Activated T-helper 1 cell treated with anti-CD3 and anti-CD28 coated beads, Interleukin-12 subunit alpha, Interleukin-12 subunit beta, Interleukin-2, Interleukin-4 antibody, amounts not matched to agents 30 ng/mL and 10 ng/mL and 1 ng/mL, durations not matched to agents 14 hours and 24 hours and 36 hours (primary cell): ENCODE measurements at places on chromosomes 2 and 18.
A peak's percentile ranks its signal among the peaks of the same experiment; 100 is the strongest.

GRCh38 chr2:42547014-42547413, 21.4 kb upstream of the MTA3 start:
- no peak overlapping the region for H3K27ac ChIP-seq
- no peak overlapping the region for H3K4me3 ChIP-seq
- H3K27me3 ChIP-seq = peaks cover 2% of the 10 kb centered on the region

DNA sequence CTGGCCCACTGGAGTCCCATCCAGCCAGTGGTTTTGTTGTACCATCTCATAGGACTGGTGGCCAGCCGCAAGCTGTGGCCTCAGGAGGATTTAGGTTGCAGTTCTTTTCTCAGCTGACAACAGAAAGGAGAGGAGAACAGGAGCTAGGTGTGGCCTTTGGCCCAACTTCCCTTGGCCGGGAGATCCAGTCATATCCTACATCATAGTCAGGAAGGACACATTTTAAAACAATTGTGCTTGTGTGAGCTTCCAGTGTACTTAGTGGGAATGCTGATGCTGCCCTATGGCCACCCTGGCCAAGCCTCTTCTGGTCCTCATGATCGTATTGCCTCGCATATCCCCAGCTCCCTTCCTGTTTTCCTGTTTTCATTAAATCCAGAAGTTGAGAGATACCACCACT, 98.1 kb downstream of the WDSUB1 start:
- H3K27me3 ChIP-seq = peaks cover 5% of the 10 kb centered on the region
- DNase-seq = no peak
- H3K36me3 ChIP-seq = no peaks in the 10 kb centered on the region
- H3K27ac ChIP-seq = no peak overlapping the region
- H3K4me3 ChIP-seq = no peak overlapping the region
- no peaks in the 10 kb centered on the region for H3K4me1 ChIP-seq

- H3K27me3 ChIP-seq = peaks cover 4% of the 10 kb centered on the region
- no peak for DNase-seq
- H3K4me1 ChIP-seq = peaks cover 38% of the 10 kb centered on the region
- peaks cover 12% of the 10 kb centered on the region for H3K36me3 ChIP-seq
- H3K4me3 ChIP-seq = no peak overlapping the region
- no peak overlapping the region for H3K27ac ChIP-seq
These were observed 236.0 kb downstream of the LDLRAD4 start for GRCh38 chr18:13454363-13455150.

DNA sequence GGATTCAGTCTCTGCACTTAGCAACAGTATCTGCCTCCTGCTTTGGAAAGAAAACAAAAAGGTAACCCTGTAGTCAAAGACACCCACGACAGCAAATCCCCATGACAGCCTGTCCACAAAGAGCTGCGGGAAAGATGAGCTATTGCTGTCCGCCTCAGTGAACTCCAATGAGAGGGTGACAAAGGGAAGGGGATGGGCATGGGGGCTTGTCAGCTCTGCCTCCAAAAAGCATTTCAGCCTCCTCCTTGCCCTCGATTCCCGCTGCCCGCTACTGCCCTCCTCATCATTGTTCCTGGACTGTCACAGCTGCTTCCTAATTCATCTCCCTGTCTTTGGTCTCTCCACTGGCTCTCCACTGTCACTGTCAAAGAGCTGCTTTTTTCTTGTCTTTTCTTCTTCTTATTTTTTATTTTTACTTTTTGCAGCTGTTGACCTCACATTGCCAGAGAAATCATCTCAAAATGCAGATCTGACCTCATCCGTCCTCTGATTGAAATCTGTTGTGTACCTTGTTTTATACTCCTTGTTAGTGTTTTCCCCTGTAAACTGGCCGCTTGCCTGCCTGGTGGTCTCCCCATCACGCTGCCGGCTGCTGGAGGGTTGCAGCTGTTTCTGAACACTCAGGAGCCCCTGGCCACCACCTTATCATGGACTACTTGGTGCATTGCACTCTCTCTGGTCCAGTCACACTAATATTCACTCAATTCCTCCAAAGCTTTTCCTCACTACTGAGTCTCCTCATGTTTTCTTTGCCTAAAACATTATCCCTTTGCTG, 7.9 kb upstream of the E2F6 start:
- no peaks in the 10 kb centered on the region for H3K36me3 ChIP-seq
- no peak overlapping the region for H3K4me3 ChIP-seq
- no peak for DNase-seq
- peaks cover 6% of the 10 kb centered on the region for H3K27me3 ChIP-seq
- no peak overlapping the region for H3K27ac ChIP-seq
- no peaks in the 10 kb centered on the region for H3K4me1 ChIP-seq

GRCh38 chr18:44424645-44425035, 256.0 kb upstream of the SETBP1 start:
- no peaks in the 10 kb centered on the region for H3K4me1 ChIP-seq
- H3K4me3 ChIP-seq = no peak overlapping the region
- no peak for DNase-seq
- no peaks in the 10 kb centered on the region for H3K36me3 ChIP-seq
- no peak overlapping the region for H3K27ac ChIP-seq

- no peak overlapping the region for H3K27ac ChIP-seq
- H3K4me3 ChIP-seq = no peak overlapping the region
- no peak for DNase-seq
- no peaks in the 10 kb centered on the region for H3K4me1 ChIP-seq
- H3K36me3 ChIP-seq = no peaks in the 10 kb centered on the region
These were observed 161.8 kb downstream of the PRKCE start for GRCh38 chr2:45813003-45813941.

DNA sequence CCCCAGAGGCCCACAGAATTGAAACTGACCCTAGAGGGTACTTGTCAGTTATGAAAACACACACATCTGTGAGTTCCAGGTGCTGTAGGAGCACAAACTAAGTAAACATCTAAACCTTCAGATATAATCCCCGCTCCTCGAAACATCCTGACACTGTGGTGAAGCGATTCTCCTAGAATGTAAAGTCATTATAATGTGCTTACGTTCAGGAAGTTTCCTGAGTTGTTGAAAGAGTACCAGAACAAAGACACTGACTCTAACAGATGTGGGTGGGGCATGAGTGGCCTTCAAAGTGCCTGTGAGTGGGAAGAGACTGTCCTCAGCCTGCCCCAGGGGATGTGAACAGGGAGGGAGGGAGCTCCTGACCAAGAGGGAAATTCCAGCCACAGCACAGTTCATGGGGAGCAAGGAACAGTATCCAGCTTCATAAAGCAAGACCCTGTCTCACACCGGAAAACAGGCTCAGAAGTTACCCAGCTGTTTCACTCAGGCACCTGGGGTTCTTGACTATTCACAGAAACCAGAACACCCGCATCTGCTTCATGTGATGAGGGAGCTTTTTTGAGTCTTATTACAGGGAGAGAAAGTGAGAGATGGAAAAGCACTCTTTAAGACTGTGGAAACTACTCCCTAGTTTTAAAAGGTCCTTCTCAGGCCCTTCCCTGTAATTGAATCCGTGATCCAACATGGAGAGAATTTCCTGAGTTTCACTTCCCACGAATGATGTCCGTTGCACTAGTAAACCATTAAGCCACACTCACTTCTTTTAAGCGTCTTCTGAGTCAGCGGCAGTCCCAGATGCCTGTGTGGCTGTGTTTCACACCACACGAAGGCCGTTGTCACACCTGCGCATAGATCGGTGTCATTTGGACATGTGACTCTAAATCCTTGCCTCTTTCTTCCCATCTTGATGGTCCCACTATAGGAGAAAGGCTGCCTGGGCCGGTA, 88.6 kb upstream of the EML6 start:
- H3K4me3 ChIP-seq = peak overlapping the region; percentile 54
- peaks cover 66% of the 10 kb centered on the region for H3K36me3 ChIP-seq
- H3K27me3 ChIP-seq = no peaks in the 10 kb centered on the region
- H3K4me1 ChIP-seq = peaks cover 47% of the 10 kb centered on the region
- DNase-seq = no peak
- peak overlapping the region; percentile 52 for H3K27ac ChIP-seq

GRCh38 chr2:190452433-190452832, 44.3 kb downstream of the MFSD6 start:
- H3K36me3 ChIP-seq = peaks cover 32% of the 10 kb centered on the region
- no peaks in the 10 kb centered on the region for H3K27me3 ChIP-seq
- H3K27ac ChIP-seq = no peak overlapping the region
- DNase-seq = no peak

GRCh38 chr18:61842146-61842545, 50.7 kb downstream of the RNF152 start:
- H3K36me3 ChIP-seq = no peaks in the 10 kb centered on the region
- H3K27me3 ChIP-seq = peaks cover 8% of the 10 kb centered on the region
- no peak overlapping the region for H3K27ac ChIP-seq
- no peaks in the 10 kb centered on the region for H3K4me1 ChIP-seq
- H3K4me3 ChIP-seq = no peak overlapping the region

DNA sequence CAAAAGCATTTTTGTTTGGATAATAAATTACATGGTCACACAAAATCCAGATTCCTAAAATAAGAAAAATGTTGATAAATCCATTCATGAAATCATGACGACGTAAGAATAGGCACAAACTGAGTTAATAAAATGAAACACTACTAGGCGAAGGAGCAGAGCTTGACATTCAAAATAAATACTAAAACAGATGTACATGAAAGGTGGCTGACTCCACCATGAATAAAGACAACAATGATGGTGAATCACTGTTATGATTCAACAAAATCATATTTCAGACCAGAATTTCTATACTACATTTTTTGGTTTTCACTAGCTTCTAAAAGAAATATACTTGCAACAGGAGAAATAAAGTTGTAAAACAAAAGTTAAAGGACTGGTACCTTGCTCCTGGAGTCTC, 122.0 kb upstream of the RNU4ATAC start:
- H3K36me3 ChIP-seq = peaks cover 27% of the 10 kb centered on the region
- H3K27ac ChIP-seq = no peak overlapping the region

DNA sequence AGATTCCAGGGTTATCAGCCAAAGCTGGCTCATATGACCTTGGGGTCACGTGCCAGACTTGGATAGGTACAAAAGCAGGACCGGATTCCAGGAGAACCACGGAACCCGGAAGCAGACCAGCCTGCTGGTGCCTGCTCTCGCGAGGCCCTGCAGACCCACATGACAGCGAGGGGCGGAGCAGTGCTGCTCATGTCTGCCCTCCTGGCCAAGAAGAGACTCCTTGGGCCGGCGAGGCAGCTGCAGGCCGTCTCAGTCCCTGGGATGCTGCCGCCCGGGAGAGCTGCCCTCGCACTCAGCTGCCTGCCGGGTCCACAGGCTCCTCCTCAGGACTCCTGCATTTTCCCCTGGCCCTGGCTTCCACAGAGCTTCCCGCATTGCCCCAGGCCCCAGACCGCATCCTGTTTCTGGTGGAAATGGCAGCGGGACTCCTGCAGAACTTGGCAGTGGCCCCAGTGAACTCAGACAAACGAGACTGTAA, 739.5 kb downstream of the SOCS6 start:
- H3K4me1 ChIP-seq = no peaks in the 10 kb centered on the region
- no peak overlapping the region for H3K4me3 ChIP-seq
- no peaks in the 10 kb centered on the region for H3K27me3 ChIP-seq
- H3K27ac ChIP-seq = no peak overlapping the region

GRCh38 chr2:21013043-21013816, 30.6 kb downstream of the APOB start:
- no peak overlapping the region for H3K27ac ChIP-seq
- DNase-seq = no peak

GRCh38 chr18:59697236-59697932, at the start of gene CCBE1:
CCBE1 (minus strand) TSS chr18:59697423.
- DNase-seq = peak; percentile 22
- H3K4me3 ChIP-seq = peak within 1 kb of the TSS; percentile 23
- H3K36me3 ChIP-seq = no peaks in the 10 kb centered on the region
- H3K27me3 ChIP-seq = peaks cover 65% of the 10 kb centered on the region
- peaks cover 5% of the 10 kb centered on the region for H3K4me1 ChIP-seq

DNA sequence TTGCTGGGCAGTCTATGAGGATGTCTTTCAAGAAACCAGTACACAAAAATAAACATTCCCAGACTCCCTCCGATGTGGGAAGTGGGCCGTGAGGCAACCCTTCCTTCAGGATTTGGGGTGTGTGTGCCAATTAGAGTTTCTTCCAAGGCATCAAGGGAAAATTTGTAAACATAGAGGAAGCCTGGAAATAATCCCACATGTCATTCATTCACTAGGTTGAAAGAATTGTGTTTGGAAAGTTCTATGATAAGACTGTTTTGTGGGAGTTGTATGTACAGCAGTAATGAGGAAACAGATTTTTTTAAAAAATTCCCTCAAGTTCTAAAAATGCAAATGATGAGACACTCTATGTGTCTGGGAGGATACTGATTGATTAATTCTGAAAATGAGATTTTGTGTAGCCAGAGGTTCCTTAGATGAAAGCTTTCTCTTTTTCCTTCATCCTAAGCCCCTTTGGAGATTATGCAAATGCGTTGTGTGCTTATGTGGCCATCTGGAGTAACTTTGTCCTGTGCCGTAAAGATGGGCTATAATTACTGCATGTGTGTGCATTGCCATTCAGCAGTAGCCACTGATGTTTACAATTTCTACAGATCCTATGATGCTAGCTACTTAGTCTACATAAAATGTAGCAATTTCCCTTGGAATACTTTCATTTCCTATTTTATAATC, 107.8 kb upstream of the TPO start:
- H3K27me3 ChIP-seq = peaks cover 2% of the 10 kb centered on the region
- no peaks in the 10 kb centered on the region for H3K36me3 ChIP-seq
- no peak for DNase-seq
- H3K27ac ChIP-seq = no peak overlapping the region

GRCh38 chr2:46683541-46683940, 204.2 kb downstream of the TMEM247 start:
- H3K4me1 ChIP-seq = no peaks in the 10 kb centered on the region
- H3K27me3 ChIP-seq = peaks cover 39% of the 10 kb centered on the region
- H3K36me3 ChIP-seq = no peaks in the 10 kb centered on the region
- no peak overlapping the region for H3K4me3 ChIP-seq

GRCh38 chr2:109397893-109398292, 215.9 kb downstream of the SEPTIN10 start:
- no peak for DNase-seq
- peaks cover 1% of the 10 kb centered on the region for H3K27me3 ChIP-seq
- no peaks in the 10 kb centered on the region for H3K4me1 ChIP-seq
- no peaks in the 10 kb centered on the region for H3K36me3 ChIP-seq

DNA sequence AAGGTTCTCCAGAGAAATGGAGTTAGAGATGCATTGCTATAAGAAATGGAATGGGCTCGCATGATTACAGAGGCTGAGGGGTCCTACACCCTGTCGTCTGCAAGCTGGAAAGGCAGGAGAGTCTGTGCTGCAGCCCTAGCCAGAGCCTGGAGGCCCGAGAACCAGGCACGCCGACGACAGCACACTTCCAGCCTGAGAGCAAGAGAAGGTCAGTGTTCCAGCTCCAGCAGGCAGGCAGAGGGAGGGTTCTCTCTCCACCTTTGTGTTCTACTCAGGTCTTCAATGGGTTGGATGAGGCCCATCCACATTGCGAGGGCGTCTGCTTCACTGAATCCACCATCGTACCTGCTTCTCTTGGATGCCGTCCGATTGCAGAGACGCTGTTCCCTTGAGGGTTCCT, 177.6 kb upstream of the HDAC4 start:
- H3K4me1 ChIP-seq = no peaks in the 10 kb centered on the region
- peaks cover 2% of the 10 kb centered on the region for H3K27me3 ChIP-seq
- H3K4me3 ChIP-seq = no peak overlapping the region
- no peaks in the 10 kb centered on the region for H3K36me3 ChIP-seq
- DNase-seq = no peak

GRCh38 chr2:191976436-191976835, 129.5 kb upstream of the CAVIN2 start:
- H3K4me3 ChIP-seq = no peak overlapping the region
- H3K27me3 ChIP-seq = peaks cover 6% of the 10 kb centered on the region
- DNase-seq = no peak

- peak overlapping the region; percentile 76 for H3K4me3 ChIP-seq
- peak overlapping the region; percentile 97 for H3K27ac ChIP-seq
- peak; percentile 37 for DNase-seq
- peaks cover 85% of the 10 kb centered on the region for H3K4me1 ChIP-seq
- peaks cover 44% of the 10 kb centered on the region for H3K36me3 ChIP-seq
These were observed 70.6 kb downstream of the MBP start for GRCh38 chr18:77061946-77062517.

GRCh38 chr2:27860111-27860510, 30.1 kb downstream of the RBKS start:
- DNase-seq = no peak
- peaks cover 26% of the 10 kb centered on the region for H3K4me1 ChIP-seq
- peak overlapping the region; percentile 31 for H3K27ac ChIP-seq
